Activated naive CD4-positive, alpha-beta T cell (primary cell): ENCODE measurements at places on chromosomes 4 and X.

DNA sequence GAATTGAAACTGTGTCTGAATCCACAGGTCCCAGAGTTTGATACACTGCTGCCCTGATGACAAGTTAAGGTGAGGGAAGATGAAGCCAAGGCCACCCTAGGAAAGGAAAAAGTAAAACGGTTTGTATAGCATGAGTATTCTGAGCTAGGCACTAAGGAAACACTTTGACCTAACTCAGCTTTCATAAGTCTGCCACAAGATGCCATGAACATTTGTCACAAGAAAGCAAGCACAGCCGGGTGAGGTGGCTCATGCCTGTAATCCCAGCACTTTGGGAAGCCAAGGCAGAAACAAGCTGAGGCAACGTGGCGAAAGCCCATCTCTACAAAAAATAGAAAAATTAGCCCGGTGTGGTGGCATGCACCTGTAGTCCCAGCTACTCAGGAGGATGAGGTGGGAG lies 34.2 kb downstream of the ELOVL6 start:
- no peak for DNase-seq

- no peak for DNase-seq
Observed at GRCh38 chrX:93264261-93265002, 408.9 kb downstream of the NAP1L3 start.

GRCh38 chr4:61505773-61506685 lies 305.9 kb downstream of the ADGRL3 start:
- DNase-seq, result no peak

DNA sequence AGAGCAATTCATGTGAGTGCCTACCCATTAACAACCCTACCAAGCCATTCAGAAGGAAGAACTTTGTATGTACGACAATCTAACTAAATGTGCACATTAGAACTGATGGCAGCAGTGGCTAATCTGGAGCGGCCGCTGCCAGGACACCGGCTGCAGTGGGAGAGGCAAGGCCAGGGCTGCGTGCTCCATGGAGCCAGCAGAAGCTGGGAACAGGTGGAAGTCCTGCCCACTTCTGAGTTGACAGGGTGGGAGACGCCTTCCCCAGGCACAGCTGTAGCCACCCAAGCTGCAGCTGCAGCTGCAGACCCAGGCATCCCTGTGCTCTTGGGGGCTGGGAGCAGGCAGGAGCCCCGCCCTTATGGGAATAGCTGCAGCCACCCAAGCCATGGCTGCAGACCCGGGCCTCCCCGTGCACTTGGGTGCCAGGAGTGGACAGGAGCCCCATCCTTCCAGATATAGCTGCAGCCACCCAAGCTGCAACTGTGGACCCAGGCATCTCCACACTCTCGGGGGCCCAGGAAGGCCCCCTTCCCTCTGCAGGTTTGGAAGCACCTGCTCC lies 79.1 kb upstream of the DDX60 start:
- no peak for DNase-seq

DNA sequence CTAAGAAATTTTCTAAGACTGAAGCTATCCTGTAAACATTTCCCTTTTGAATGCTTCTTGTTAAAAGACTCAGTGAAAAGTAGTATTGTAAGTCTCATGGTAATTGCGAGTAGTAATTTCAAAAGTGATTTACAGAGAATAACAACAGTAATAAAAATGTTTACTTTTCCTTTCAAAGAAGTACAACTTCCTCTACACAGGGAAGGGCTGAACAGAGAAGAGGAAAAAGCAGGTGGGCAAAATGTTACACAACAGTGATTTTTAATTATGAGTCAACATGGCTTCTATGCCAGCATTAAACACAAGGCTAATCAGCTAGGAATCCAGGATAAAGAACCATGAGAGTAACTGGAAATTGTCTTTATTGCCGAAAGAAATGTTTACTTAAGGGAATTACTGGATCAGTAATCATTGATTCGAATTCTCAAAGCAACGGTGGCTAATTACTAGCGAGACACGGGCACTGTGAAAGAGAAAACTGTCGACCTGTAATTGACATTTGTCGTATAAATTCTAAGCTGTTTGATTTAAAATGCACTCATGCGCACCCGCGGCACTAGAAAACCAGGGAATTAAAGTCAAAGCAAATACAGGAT lies 15.4 kb downstream of the UTP3 start:
- DNase-seq, result no peak

DNA sequence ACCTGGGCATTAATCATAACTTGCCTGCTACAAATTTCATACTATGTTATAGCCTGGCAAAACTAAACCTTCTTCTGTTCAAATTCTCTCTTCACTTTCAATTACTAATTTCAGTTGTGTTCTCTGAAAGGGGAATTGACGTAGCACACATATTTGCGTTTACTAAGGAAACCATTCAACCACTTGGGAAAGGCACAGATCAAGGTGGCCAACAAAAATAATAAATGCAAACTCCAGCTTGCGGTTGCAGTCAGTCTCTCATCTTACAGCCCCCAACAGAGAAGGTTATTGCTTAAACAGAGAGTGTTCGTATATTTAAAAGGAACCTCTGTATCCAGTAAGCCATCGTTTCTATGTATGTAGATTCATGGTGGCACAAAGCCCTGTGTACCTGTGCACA lies 4.0 kb downstream of the SRPX start:
- no peak for DNase-seq

DNA sequence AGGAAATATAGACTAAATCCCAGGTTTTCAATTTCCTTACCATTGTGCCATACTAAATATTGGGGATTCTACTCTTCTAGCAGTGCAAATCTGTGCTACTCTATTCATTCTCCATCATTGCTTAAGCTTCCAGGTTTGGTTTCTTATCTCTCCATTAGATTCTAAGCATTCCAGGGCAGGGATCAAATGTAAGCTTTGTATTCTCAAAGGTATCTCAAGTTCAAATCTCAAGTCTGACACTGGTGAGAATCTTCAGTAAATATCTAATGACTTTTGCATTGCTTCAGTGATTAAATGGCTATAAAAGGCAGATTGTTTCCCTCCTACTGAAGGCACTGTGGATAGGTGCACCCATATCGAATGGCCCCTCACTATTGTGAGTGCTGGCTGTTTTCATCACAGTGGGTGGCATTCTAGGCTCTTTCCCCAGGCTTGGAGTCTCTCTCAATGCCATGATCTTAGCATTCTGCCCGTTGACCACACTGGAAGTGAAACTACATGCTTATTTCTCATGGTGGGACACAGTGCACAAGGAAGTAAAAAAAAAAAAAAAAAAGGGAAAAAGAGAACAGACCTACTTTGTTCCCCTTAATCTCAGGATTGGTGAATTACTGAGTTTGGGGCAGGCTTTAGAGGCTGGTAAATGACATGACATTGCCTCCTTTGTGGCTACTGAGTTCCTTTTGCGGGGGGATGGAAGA lies 28.7 kb downstream of the FAM9C start:
- no peak for DNase-seq

GRCh38 chr4:119303587-119304305 lies 18.2 kb downstream of the FABP2 start:
- no peak for DNase-seq

DNA sequence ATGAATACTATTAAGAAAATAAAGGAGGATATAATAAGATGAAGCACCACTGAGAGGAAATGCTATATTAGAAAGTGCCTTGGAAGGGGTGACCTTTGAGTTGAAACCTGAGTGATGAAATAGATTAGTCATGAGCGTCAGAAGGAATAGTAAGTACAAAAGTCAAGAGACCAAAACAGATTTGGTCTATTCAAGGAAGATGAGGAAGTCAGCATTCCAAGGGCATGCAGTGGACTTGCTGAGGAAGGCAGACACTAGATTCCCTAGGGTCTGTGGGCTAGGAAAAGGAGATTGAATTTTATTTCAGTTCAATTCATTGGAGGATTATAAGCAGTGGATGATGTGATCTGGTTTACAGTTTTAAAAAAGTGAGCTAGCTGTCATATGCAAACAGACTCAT lies 73.0 kb upstream of the WDFY3 start:
- DNase-seq, result no peak
